Stimulated activated CD4-positive, alpha-beta T cell treated with anti-CD3 and anti-CD28 coated beads, Interleukin-1b, Interleukin-23, amount 100 ng/mL, for 1 hour (primary cell): ENCODE measurements at places on chromosomes 7 and 10.

DNA sequence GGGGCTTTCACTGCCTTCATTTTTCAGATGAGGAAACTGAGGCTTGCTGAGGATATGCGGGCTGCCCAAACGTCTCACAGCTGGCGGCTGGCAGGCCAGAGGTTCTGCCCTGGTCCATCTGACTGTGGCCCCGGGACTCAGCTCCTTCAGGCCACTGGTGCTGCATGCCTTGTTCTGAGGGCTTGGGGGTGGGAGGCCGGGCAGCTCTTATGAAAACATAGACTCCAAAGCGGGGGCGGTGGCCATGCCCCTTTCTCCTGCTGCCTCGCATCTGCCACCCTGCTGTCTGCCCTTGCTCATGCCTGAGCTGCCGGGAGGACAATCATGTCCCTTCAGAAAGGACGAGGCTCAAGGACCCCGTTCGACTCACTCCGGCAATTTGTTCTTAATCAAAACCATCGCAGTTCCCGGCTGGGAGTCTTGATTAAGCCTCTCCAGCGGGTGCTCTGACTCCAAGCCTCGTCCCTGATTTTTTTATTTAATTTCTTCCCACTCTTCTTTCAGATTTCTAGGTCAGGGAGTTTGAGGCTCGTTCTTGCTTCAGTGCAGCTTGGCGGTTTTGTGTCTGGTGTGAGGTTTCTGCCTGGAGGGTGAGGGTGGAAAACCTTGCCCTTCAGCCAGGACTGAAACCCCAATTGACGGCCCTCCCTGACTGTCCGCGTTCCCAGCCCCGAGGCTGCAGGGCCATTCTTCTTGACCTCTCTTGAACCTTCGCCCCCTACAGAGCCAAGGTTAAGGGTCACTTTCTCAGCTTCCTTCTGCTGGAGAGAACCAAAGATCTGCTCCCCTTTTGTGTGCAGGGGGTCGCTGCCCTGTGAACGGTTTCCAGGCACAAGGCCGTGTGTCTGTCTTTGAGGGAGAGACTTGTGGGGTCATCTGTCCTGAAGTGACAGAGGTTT, 120.8 kb downstream of the DNAJB6 start:
- no peak for DNase-seq

DNA sequence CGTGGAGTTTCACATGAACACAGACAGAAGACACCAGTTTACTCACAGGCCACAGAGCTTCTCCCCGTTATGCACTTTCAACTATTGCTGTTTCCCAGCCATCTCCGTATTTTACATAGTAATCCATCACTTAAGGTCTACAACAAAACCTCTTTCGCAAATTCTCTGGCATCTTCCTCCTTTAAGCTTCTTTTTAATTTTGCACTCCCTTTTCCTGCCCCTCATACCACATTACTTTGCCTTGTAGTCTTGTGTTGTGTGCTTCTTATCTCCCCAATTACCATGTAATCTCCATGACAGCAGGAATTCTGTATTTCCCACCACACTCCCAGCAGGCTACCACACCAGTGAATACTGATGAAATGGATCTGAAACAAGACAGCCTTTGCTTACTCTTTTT, 87.3 kb downstream of the ODAD2 start:
- no peak for DNase-seq

- DNase-seq = no peak
These were observed 64.2 kb downstream of the ARMC3 start for GRCh38 chr10:22992075-22992474.

- DNase-seq = no peak
These were observed 347.9 kb downstream of the GRID1 start for GRCh38 chr10:86018735-86019058.

DNA sequence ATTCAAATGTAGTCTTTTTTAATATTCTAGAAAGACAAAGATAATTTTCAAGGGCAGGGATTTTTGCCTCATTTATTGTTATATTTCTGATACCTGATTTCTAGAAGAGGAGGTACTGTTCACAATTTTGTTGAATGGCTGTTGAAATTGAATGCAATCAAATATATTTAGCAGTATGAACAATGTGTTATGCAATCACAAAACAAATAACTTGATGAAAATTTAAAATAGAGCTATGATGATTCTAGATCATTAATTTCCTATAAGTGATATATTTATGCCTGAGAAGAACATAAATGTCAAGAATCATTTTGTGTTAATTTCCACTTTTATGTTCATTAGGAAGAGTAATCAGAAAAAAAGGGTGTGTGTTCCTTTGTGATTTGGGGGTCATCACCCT, 114.6 kb upstream of the CNTNAP2 start:
- DNase-seq = no peak

DNA sequence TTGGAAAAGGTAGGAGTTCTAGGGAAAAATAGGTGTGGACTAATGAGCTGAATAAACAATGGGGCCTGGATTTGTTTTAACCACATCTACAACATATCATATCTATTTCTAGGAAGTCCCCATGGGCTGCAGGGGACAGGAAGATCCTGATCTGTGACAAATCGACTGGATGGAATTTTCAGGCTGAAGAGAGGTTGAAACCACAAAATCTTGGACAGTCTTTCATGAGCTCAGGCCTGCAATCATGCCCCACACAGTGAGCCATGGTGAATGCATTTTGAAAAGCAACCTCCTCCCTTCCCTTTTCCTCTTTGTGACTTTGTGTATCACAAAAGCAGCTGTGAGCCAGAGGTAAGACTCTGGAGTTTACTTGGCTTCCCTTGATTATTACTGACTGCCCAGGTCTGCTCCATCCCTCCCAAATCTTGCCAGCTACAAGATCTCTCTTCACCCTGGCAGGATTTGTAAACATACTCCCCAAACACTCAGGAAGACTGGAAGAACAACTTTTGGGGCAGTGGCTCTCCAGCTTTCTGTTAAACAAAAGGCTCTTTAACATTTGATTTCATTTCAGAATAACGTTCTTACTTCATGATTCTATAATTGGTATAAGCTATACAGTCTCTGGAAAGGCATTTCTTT, 66.4 kb downstream of the ASAH2B start:
- no peak for DNase-seq

GRCh38 chr7:35906191-35906908, 105.5 kb downstream of the SEPTIN7 start:
- DNase-seq = peak; percentile 34

GRCh38 chr10:114426476-114426875, 22.2 kb upstream of the AFAP1L2 start:
- no peak for DNase-seq

DNA sequence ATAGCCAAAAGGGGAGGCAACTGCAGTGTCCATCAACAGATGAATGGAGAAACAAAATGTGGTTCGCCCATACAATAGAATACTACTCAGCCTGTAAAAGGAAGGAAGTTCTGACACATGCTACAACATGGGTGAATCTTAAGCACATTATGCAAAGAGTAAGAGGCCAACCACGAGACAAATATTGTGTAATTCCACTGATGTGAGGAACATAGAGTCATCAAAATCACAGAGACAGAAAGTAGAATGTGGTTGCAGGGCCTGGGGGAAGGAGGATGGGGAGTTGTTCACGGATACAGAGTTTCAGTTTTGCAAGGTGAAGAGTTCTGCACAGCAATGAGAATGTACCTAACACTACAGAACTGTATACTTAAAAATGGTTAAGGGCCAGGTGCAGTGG, 13.7 kb upstream of the C10orf71 start:
- DNase-seq = no peak

GRCh38 chr10:77776487-77776886, 138.9 kb upstream of the KCNMA1 start:
- DNase-seq = no peak

GRCh38 chr10:71392292-71392691, 4.4 kb upstream of the CDH23 start:
- DNase-seq = no peak

DNA sequence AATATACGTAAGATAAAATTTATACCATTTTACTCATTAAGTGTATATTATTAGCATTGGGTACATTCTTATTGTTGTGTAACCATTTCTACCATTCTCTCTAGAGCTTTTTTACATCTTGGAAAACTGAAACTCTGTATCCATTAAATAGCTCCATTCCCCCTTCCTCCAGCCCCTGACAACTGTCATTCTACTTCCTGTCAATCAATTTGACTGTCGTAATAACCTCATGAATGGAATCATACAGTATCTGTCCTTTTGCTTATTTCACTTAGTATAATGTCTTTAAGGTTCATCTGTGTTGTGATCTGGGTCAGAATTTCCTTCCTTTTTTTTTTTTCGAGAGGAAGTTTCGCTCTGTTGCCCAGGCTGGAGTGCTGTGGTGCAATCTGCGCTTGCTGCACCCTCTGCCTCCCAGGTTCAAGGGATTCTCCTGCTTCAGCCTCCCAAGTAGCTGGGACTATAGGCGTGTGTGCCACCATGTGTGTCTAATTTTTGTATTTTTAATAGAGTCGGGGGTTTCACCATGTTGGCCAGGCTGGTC, 15.6 kb downstream of the ZRANB1 start:
- DNase-seq = no peak

GRCh38 chr10:89073719-89074118, 83.1 kb downstream of the FAS start:
- DNase-seq = no peak

DNA sequence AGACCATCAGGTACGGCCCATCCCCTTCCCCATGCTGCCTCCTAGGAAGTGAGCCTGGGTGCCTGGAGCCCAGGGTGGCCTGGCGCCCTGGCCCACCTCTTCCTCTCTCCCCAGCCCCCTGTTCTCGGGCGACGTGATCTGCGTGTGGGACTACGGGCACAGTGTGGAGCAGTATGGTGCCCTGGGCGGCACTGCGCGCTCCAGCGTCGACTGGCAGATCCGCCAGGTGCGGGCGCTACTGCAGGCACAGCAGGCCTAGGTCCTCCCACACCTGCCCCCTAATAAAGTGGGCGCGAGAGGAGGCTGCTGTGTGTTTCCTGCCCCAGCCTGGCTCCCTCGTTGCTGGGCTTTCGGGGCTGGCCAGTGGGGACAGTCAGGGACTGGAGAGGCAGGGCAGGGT, 17.0 kb downstream of the ASL start:
- DNase-seq = no peak

GRCh38 chr10:26805567-26806245, 55.1 kb downstream of the ABI1 start:
- no peak for DNase-seq

DNA sequence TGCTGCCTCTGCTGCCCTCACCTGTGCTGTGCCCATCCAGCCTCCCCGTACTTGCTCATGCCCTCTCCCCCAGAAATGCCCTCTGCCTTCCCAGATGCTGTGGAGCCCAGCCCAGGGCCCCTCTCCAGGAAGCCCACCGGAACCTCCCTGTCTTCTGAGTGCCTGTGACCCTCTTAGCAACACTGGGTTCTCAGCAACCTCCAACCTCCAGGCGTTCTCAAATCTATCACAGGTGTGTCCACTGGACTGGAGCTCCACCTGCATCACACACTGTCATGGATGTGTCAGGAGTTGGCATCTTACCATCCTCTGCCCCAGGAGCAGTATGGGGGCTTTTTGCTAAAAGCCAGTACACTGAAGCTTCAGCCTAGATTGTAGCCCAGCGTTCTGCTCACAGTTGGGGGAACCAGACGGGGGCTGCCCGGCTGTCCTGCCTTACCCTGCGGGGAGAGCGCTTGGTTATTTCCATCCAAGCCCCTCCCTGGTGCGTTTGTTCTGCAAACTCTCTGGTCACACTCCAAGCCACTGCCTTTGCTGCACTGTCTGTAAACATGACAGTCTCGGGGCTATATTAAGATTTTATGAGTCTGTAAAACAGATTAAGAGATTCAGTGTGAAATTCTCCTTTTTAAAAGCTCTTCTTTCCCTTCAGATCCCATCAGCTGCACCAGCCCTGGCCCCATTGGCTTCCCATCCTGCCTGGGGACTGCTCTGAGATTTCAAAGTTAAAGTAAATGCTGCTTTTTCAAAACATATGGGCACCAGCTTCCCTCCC, 71.3 kb upstream of the CPXM2 start:
- no peak for DNase-seq

GRCh38 chr7:327233-327931, 37.4 kb downstream of the FOXL3 start:
- DNase-seq = no peak

DNA sequence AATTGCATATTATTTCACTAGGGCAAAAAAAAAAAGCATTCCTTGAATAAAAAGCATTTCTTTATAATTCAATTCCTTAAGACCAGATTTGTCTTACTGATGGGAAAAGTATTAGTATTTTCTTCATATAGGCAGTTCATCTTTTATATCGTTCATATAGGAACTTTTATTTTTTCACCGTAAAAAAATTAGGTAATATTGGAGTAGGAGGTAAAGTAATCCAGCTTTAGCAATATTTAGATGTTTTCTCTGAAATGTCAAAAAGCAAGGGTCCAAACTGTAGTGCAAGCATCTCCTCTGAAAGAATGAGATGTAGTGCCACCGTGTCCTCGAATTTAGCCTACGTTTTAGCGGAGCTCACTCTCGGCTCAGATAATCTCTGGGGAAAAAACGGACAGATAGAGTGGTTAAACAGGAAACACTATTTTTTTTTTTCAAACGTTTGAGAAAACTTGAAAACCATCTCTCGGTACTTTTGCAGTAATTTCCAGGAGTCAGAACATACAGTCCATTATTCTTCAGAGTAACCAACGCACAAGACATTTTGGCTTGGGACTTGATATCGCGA, 5.5 kb upstream of the SPAG6 start:
- no peak for DNase-seq

DNA sequence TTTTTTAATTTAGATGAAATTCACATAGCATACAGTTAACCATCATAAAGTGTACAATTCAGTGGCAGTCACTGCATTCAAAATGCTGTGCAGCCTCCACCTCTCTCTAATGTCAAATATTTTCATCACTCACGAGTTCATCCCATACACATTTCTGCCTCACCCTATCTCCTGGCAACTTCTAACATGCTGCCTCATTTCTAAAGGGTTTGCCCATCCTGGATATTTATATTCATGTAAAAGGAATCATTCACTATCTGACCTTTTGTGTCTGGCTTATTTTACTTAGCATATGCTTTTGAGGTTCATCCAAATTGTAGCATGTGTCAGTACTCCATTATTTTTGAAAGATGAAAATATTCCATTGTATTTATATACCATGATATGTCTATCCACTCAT, 286.9 kb upstream of the VSTM2A start:
- no peak for DNase-seq

DNA sequence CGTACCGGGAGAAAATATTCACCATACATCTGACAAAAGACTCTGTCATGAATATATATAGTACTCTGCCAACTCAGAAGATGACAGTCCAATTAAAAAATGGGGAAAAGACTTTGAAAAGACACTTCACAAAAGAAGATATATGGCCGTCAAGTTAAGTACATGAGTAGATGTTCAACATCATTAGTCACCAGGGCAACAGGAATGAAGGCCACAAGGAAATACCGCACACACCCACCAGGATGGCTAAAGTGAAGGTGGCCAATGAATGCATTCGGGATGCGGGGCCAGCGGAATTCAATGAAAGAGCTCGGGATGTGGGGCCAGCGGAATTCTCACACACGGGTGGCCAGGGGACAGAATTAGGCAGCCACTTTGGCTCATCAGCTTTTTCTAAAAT, 42.2 kb downstream of the MAD1L1 start:
- DNase-seq = no peak

GRCh38 chr10:33492701-33493345, 158.4 kb upstream of the NRP1 start:
- DNase-seq = no peak

GRCh38 chr7:153406486-153406872, 645.7 kb upstream of the DPP6 start:
- no peak for DNase-seq

- no peak for DNase-seq
These were observed 275.5 kb downstream of the FGFR2 start for GRCh38 chr10:121322776-121323175.

- no peak for DNase-seq
These were observed 549 bp downstream of the CALY start for GRCh38 chr10:133336118-133336576.

- DNase-seq = no peak
These were observed 42.2 kb downstream of the XPNPEP1 start for GRCh38 chr10:109880886-109881768.
